Right cardiac atrium (tissue), 5 donors: ENCODE measurements at places on chromosomes 3 and 15.
A peak's percentile ranks its signal among the peaks of the same experiment; 100 is the strongest.

GRCh38 chr3:133984975-133985374 lies 44.8 kb downstream of the SLCO2A1 start:
- DNase-seq = no peak

DNA sequence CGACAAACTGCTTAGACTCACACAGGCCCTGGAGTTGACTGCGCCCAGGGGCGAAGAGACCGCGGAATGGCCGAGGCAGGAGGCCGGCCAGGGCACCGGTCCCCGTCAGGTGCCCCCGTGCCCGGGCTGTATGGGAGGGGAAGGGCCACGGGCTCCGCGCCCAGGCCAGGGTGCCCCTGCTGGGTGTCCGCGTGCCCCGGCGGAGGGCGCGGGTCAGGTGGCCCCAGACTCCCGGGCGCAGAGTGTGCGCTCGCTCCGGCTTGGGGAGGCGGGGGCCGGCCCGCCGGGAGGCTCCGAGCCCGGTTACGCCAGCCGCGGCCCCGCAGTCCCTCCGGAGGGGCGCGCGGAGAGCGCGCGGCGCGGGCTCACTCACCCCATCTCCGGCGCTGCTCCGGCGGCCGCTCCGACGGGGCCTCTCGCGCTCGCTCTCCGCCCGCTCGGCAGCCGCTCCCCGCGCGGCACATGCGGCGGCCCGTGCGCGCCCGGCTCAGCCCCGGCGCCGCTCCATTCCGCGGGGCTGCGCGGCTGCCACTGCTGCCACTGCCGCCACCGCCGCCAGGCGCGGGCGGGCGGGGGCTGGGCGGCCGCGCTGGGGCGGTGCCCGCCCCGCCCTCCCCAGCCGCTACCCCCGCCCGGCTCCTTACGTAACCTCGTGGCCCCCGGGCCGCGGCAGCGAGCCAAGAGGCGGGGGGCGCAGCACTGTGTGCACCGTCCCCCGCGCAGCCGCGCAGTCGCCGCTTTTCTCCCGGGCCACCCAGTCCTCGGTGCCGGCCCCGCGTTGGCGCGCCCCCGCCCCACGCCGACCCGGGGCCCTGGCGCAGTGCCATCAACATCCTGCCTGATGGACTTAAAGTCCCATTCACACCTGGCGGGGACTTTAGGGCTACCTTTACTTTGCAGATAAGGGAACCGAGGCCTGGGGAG lies at the start of gene HOMER2:
TSS of gene HOMER2 (minus strand) at position 563 of the 924 bp plus-strand sequence. CDS start at position 378, 185 bp downstream.
- DNase-seq = peak; percentile 23

DNA sequence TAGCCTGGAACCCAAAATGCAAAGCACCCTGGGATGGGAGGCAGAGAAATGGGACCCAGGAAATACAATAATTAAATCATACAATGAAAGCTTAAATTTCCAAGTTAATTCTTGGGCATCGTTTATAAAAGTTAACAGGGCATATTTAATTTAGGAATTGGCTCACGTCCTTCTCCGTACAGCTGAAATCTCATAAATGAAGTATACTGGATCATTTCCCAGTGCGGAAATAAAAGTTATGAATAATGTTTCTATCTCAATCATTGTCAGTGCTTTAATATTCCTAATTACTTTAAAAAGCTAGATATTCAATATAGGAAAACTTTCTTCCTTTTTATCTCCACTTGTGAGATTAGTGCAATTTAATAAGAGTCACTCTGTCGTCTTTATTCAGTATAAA lies 164.0 kb downstream of the MEGF11 start:
- no peak for DNase-seq

GRCh38 chr15:66946578-66947164 lies 118.7 kb upstream of the SMAD3 start:
- peak; percentile 83 for DNase-seq

DNA sequence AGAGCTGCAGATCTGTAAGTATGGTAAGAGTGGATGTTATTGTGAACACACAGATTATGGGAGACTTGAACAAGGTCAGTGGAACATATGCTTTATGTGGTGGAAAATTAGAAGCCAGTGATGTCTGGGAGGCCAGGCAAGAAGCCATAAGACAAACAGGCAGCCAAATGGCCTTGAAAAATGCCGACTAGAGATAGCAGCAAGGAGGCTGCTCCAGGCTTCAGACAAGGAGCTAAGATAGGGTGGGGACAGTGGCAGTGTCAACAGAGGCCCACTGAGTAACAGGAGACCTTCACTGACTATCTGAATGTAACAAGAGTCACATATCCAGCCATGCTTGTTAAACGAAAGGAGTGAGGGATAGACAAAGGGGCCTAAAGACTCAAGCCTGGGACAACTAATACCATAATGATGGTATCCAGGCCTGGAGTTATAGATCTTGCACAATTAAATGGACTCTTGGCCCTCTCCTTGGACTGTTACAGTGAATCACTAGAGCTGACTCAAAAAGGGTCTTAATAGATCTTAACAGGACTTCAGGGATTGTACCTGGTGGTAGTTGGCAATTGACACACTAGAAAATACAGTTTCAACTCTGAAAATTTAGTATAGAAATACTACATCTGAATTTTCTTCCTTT lies 50.6 kb downstream of the CFAP20DC start:
- DNase-seq = no peak

GRCh38 chr3:60650171-60650570 lies 601.1 kb downstream of the FHIT start:
- no peak for DNase-seq

- no peak for DNase-seq
Measured at GRCh38 chr3:107560166-107560565, 37.4 kb downstream of the BBX start.

DNA sequence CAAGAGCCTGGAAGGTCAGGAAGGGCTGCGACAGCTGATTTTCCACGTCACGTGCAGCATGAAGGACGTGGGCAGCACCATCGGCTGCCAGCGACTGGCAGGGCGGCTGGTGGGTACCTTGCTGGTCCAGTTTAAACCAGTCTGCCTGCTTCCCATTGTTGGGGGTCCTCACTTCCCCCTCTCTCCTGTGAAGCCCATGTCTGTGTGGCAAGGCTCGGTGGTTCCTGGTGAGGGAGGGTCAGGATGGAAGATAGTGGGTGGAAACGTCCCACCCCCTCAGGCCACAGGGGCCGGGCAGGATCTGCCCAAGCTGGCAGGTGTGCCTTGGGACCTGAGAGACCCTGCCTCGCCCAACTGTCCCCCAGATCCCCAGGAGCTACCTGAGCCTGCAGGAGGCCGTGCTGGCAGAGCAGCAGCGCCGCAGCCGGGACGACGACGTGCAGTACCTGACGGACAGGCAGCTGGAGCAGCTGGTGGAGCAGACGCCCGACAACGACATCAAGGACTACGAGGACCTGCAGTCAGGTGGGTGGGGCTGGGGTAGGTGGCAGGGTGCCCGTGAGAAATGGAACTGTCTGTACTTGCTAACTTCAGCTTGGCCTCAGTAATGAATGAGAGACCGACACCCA lies 108.2 kb downstream of the LRRK1 start:
- no peak for DNase-seq

- DNase-seq = no peak
Measured at GRCh38 chr3:44957986-44958385, 18.0 kb downstream of the ZDHHC3 start.

DNA sequence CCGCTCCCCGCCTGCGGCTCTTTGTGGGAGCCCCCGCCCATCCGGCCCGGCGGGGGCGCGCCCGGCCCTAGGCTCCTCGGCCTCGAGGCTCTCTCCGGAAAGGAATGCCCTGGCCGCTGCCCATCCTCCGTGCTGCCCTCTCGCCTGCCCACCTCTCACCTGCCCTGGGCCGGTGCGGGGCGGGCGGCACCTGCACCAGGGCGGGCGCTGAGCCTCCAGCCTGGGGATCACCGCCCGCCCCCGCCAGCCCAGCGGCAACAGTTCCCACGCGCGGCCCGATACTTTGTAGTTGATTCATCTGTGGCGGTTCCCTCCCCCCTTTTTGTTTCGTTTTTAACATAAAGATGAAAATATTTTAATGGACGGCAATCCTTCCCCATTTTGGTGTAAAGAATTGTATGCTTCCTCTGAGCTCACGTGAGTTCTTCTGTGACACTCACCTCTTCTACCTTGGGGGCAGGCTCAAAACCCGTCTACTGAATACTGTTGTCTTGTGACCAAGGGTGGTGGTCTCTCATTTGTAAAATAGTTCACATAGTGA lies 1.9 kb downstream of the KLF13 start:
- peak; percentile 86 for DNase-seq

GRCh38 chr15:31852933-31853799 lies 177.1 kb upstream of the CHRNA7 start:
- DNase-seq = no peak

DNA sequence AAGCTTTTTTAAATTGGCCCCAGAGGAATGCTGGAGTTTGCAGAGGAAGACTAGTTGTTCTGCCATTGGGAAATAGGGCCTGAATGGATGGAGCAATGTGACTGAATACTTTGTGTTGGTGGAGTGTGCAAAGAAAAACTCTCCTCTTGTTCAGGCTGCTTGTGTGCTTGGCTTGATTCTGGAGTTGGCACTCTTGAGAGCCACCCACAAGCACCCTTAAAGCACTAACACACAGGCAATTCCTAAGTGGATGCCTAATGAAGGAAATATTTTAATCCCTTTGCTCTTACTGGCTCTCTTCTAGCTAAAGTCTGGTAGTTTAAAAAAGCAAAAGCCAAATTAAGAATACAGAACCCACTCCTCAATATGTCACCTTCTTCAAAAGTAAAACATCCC lies 304.4 kb upstream of the C2CD4B start:
- no peak for DNase-seq

- no peak for DNase-seq
Measured at GRCh38 chr15:25600751-25601150, 161.9 kb upstream of the UBE3A start.

- no peak for DNase-seq
Measured at GRCh38 chr3:74591342-74591741, 23.1 kb downstream of the CNTN3 start.

DNA sequence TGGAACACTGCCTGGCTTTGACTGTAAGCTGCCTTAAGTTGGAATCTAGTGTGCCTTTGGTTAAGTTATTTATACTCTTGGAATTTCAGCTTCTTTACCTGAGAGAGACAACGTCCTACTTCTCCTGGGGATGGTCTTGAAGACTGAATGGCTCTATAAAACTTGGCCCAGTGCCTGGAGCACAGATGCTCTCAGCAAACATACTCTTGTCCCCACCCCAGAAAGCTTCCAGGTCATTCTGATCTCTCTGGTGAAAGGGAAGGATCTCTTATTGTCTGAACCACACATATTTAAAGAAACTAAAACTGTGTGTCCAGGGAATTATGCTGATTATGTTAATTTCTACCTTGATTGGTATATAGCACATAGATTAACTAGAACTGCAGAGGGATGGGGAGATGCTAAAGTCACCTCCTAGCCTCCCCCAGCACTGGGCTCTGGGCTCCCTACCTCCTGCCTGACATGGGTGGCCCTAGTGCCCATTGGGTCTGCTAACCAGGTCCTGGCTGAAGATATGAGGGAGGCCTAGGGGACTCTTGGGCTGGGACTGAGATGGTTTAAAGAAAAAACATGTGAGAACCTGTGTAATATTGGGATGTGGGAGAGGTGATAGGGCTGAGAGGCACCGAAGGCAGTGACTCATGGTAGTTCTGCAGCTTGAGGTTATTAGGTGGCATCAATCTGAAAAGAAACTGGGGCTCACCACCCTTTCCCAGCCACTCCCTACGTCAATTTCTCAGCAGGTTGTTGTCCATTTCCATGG lies 171.0 kb downstream of the RPLP1 start:
- DNase-seq = no peak

DNA sequence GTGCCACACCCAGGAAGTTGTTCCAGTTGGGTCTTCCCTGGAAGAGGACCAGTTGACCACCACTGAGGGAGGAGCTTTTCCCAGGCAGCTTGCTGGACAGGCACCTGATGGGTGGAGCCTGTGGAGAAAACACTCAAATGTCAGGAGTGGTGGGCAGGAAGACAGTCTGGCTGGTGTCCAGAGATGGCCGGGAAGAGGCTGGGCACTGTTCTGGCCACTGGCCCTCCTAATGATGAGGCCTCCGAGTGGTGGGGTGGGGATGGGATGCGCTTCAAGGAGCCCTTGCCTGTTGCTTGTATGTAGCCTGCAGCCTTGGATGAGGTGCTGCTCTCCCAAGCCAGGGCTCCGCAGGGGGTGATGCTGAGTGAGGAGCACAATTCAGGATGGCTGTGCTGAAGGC lies 12.3 kb downstream of the PLEKHO2 start:
- peak; percentile 63 for DNase-seq

DNA sequence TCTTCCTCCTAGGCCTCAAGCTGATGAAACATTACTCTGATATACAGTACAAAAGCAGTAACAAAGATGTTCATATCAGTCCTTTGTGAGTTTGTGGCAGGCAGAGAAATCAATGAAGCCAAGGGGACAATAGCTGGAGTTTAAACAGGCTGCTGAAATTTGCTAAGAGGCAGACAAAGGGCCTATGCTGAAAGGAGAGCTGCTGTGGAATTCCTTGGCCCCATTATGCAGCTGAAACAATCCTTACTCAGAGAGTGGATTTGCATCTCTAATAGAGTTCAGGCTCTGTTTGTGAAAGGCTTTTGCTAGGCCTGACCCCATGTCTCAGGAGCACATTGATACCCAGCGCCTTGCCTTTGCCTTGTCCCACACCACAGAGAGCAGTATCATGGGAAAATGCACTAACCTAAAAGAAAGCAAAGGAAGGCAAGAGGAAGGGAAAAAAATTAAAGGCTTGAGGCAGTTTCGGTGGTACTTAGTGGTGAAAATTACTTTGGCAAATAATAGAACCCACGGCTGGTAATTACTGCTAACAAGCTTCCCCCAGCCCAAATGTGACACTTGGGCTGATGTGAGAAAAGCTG lies 195.0 kb upstream of the EPHA3 start:
- no peak for DNase-seq

DNA sequence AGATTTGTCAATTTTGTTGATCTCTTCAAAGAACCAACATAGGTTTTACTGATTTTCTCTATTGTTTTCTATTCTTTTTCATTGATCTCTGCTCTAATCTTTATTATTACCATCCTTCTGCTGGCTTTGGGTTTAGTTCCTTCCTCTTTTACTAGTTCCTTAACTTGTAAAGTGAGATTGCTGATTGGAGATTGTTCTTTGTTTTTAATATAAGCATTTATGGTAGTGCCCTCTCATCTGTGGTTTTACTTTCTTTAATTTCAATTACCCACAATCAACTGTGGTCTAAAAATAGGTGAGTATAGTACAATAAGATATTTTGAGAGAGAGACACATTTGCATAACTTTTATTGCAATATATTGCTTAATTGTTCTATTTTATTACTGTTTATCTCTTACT lies 13.2 kb upstream of the CLRN1 start:
- no peak for DNase-seq

DNA sequence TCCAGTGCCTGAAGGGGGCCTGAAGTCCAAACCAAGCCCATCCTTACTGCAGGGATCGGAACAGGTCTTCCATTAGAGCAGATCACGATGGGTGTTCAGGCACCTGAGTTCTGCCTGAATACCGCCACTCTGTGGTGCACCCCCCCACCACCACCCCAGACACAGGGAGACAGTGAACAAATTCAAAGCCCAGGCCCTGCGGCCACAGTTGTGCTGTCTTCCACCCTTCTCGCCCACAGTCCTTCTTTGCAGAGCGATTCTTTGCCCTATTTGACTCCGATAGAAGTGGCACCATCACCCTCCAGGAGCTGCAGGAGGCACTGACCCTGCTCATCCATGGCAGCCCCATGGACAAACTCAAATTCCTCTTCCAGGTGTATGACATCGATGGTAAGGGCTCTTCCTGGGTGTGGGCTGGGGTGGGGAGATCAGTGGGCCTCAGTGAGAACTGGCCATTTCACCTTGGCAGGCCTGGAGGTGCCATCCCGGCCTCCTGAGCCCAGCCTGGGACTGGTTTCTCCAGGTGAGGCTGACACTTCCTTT lies 13.6 kb downstream of the NOX5 start:
- DNase-seq = no peak

GRCh38 chr3:140391061-140391460 lies 286.8 kb upstream of the TRIM42 start:
- DNase-seq = no peak

- DNase-seq = no peak
Measured at GRCh38 chr3:36408146-36408545, 27.8 kb downstream of the STAC start.
